ENCODE measurements at places on chromosomes 6 and 20.

DNA sequence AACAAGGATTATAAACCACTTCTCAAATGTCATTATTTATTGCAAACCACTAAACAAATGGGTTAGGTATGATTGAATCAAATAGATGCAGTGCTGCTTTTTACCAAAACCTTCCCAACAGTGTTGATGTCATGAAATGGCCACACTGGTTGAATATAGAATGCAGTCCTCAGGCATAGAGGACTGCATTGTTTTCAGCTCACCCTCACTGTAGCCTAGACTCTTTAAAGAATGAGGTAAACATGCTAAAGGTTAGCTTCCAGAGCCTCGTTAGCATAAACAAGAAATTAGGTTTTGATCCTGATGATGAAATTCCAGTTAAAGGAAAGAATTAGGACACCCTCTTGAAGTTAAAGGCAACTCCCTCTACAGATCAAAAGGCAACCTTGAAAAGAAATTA is 224.3 kb downstream of the ALDH8A1 start:
- DNase-seq: no peak

DNA sequence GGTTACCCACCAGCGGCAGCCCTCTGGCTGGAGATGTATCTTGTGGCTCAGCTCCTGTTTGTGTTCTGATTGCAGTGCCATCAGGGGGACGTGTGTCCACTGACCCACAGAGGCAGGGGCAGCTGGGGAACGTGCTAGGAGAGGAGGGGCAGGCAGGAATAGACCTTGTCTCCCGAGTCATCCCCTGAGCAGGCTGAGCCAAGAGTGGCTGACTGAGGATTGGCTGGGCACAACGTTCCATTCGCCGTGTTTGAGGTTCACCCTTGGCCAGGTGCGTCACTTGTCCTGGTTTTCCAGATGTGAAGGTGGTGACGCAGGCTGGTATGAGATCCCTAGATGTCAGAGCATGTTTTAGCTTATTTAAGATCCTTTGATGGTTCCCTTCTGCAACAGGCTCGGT is 57.7 kb downstream of the ADNP start:
- DNase-seq: no peak

DNA sequence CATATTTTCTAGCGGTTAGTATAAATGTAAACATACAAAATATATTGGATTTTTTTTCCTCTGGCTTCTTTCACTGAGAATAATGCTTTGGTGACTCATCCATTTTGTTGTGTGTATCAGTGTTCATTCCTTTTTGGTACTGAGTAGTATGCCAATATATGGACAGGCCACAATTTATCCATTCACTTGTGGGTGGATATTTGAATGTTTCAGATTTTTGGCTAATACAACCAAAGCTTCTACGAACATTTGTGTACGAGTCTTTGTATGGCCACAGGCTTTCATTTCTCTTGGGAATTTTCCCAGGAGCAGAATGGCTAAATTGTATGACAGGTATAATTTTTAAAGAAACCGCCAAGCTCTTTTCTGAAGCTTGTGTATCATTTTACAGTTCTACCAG is 677.5 kb downstream of the HDGFL1 start:
- DNase-seq: no peak

DNA sequence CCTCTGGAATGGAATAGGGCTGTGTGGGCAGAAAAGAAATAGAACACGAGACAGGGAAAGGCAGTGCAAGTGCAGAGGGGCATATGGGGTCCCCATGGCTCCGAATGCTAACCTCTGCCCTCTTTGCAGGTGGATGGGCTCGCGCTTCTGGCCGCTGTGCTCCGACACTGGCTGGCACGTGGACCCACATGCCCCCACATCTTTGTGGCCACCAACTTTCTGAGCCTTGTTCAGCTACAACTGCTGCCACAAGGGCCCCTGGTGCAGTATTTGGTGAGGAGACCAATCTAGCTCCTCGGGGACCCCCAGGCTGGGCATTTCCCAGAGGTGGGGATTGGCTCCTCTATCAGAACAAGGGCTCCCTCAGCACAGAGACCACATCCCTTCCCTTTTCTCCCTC is 1.1 kb upstream of the SAPCD1 start:
- DNase-seq: no peak

- DNase-seq: peak; percentile 53
These were observed 75.2 kb upstream of the IYD start for GRCh38 chr6:150293423-150294173.

- no peak for DNase-seq
These were observed 18.0 kb upstream of the SLCO4A1 start for GRCh38 chr20:62624325-62624690.

DNA sequence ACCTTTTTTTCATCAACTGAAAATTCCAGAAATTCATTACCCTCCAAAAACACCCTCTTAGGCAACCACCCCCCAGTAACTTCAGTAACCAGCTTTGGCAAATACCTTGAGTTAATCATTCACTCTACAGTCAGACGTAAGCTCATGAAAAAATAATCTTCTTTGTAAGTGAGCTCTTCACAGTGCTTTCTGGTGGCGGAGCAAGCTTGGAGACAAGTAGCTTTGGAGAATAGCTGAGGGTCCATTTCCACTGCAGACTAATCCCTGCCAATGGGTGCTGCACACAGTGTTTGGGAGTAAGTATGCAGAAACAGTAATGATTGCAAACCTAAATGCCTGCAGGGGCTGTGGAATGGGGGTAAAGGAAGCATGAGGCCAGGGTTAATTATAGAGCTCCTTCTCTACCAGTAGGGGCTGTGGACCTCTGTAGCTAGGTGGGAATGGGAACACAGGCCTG is 56.8 kb upstream of the HINT3 start:
- DNase-seq: no peak

GRCh38 chr20:20549267-20549612 is 163.2 kb downstream of the RALGAPA2 start:
- DNase-seq: peak; percentile 14

- DNase-seq: peak; percentile 88
These were observed 864 bp upstream of the BCLAF1 start for GRCh38 chr6:136290410-136291010.

DNA sequence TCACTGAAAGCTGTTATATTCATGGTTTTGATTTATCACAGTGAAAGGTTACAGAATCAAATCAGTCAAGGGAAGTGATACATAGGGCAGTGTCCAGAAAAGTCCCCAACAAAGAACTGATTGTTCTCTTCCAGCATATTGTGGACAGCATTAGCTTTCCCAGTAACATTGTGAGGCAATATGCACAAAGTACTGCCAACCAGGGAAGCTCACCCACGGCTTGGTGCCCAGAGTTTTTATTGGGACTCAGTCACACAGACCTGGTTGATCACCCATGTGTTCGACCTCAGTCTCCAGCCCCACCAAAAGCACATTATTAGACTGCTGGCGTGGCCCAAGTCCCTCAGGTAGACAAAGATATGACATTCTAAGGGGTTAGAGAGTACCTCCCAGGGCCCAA is 76.0 kb downstream of the LCA5 start:
- DNase-seq: no peak

GRCh38 chr6:159826004-159826403 is 25.9 kb downstream of the PNLDC1 start:
- no peak for DNase-seq

DNA sequence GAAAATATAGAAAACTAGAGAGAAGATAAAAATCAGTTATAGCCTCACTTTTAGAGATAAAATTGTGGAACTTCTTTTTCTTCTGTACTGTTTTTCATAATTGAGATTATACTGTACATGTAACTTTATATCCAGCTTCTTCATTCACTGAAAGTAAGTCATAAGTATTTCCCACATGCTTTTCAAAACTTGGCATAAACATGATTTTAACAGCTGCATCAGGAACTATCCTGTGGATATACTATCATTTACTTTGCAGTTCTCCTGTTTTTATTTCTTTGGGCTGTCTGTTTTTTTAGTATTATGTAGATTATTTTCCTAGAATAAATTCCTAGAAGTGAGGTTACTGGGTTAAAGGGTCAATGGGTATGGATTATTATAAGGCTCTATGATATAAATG is 14.8 kb downstream of the DSTN start:
- no peak for DNase-seq

DNA sequence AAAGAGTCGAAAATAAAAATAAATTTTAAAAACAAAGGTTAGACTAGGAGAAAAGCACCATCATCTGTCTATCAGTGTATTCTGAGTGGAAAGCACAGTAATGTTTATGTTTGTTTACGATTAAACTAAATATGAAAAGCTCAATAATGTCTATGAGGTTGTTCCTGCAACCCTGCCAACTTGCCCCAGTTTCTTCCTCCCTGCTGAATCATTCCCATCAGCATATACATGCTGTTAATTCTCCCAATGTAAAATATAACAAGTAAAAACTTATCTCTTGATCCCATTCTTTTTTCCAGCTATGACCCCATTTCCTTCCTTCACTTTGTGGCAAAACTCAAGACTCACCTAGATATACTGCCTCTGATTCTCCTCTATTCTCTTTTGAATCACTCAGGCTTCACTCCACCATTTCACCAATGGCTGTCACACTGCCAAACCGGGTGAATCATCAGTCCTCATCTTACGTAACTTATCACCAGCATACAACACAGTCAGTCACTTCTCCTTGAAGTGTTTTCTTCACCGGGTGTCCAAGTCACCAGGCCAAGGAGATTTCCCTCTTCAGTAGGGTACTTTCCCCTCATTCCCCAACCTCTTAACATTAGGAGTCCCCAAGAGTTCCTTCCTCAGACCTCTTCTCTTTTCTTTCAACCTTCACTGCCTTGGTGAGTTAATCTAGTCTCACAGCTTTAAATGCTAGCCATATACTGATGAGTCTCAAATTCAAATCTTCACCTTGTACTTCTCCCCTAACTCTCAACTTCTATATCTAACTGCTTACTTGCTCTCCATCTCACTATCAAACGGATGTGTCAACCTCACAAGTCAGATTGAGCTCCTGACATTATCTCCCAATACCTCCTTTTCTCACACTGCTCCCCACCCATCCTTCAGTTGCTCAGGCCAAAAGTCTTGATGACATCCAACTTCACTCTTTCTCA is 6.2 kb downstream of the TMEM242 start:
- DNase-seq: peak; percentile 88

DNA sequence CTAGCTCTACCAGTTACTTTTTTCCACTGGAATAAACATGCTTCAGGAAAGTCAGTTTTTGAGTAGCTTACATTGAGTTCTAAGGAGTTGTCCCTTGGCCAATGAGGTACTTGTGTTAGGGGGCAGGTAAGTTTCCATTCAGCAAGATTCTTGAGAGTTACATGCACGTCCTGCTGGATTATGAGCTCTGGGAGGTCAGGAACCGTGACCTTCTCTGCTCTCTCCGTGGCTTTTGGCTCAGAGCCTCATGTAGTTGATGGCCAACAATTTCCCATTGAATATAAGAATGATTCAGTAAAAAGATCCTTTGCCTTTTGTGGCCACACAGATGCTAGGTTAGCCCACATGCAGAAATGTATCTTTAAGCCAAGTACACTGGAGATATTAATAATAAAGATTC is 181.8 kb upstream of the RALGAPA2 start:
- DNase-seq: no peak

- no peak for DNase-seq
These were observed 4.1 kb upstream of the SPATA2 start for GRCh38 chr20:49919461-49919860.

DNA sequence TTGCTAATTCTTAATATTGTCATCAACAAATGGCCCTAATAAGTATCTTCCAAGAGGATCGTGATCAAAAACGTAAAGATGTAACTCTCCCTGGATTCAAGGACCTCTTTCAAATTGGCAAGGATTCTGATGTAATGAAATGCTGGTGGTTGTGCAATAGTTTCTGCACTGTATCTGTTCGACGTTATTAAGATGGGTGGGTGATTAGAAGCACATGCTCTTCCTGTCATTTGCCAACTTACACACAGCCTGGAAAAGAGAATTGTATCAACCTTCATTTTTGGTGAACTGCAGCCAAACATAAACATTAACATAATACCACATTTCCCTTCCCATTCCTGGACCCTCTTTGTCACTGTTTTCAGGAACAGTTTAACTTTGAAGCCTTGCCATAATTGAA is 9.8 kb downstream of the FOXQ1 start:
- DNase-seq: peak; percentile 55

GRCh38 chr20:32232326-32232886 is 24.7 kb downstream of the POFUT1 start:
- no peak for DNase-seq

GRCh38 chr20:9808166-9808565 is 30.7 kb downstream of the PAK5 start:
- no peak for DNase-seq

DNA sequence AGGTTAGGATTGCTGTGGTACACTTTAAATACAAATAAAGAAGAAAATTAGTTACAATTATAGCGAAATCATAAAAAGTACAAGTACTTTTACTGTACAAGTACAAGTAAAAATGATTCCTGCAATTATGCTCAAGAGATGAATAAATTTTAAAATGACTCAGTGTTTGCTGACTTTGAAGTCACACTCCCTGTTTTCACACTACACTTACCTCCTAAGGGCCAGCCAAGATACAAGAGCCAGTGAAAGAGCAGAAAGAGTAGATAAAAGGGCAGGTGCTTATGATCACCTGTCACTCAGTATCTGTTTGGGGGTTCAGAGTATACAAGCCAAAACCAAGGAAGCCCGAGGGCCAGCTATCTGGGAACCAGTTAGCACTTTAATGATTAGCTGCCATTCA is 41.0 kb upstream of the COL21A1 start:
- no peak for DNase-seq

DNA sequence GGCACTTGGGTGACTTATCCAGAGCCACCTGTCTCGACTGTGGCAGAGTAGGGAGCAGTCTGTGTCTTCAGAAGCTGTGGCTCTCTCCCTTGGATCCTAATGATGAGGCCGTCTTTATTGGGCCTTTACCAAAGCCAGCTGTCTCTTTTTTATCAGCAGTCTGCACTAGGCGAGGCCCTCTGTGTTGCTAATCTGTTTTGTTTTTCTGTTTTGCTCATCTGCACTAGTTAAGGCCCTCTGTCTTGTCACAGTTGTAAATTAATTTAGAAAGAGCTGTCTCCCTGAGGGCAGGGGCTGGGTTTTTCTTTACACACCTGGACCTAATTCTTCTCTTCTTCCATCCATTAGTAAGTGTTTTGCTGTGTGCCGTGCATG is 45.0 kb downstream of the CDS2 start:
- DNase-seq: no peak

DNA sequence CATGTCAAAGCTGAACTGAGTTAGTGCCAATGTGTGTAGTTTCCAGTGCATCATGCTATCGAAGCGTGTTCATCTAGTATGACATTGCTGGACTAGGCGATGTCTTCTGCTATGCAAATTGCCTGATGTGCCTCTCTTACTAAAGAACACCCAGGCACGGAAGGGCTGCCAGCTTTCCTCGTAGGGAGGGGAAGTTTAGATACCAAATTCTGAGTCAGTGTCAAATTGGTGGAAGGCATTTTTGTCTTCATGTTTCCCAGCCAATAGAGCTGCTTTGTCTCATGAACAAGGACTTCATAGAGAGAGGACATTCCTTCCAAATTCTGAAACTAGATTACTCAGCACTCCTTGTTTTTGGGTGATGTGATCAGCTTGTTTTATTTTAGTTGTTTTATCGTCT is 320.1 kb downstream of the BTBD3 start:
- DNase-seq: no peak

- no peak for DNase-seq
These were observed 80.9 kb downstream of the COL12A1 start for GRCh38 chr6:75124983-75125382.

- peak; percentile 10 for DNase-seq
These were observed 45.5 kb upstream of the RNF8 start for GRCh38 chr6:37308069-37308815.
